ENCODE measurements at places on chromosomes 13 and 19.

- DNase-seq = no peak
Measured at GRCh38 chr19:39813264-39813993, 20.5 kb downstream of the DYRK1B start.

DNA sequence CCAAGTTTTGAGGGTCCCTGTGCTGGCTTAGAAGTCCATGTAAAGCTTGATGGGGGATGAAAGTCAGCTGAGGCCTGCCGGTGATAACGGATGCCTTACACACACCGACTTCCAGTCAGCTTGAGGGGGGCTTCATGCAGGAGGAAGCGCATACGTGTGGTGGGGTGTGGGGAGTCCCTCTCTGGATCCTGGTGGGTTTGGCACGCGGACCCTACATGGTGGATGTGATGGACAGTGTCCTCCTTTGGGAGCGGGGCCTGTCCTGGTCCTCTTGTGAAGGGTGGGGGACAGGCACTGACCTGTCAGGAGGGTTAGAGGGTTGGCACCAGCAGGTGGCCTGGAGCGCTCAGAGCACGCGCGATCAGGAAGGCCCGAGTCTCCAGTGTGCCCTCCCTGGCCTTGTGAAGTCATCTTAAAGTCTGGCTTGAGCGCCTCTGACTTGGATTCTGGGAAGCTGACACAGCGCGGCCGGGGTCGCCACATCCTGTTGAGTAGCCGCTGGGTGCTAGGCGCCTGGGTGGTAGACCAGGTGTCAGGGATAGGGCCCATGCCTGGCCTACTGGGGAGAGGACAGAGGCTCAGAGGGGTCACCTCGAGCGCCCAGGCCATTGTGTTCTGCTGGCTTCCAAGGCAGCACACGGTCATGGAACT is 2.9 kb downstream of the DAZAP1 start:
- DNase-seq = peak; percentile 30

GRCh38 chr13:50179977-50180376 is 164.7 kb downstream of the KCNRG start:
- no peak for DNase-seq

GRCh38 chr13:94122300-94122915 is 357.1 kb downstream of the DCT start:
- DNase-seq = no peak

- DNase-seq = no peak
Measured at GRCh38 chr19:367963-368629, 23.5 kb upstream of the MIER2 start.

DNA sequence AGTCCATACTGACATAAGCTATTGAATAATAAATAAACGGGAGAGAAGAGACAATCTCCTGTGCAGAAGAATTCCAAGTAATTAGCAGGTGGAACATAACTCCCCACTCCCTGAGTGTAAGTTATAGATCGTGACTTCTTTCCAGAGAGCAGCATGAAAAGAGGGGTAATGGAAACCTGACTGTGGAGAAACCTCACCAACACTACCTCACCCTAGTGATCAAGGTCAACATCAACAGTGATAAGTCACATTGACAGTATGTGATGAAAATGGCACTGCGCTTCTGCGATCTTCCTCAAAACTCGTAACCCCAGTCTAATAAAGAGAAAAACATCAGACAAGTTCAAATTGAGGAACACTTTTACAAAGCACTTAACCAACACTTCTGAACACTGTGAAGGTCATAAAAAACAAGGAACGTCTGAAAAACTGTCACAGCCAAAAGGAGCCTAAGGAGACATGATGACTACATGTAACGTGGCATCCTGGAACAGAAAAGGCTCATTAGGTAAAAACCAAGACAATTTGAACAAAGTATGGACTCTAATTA is 19.8 kb downstream of the CAB39L start:
- DNase-seq = no peak

DNA sequence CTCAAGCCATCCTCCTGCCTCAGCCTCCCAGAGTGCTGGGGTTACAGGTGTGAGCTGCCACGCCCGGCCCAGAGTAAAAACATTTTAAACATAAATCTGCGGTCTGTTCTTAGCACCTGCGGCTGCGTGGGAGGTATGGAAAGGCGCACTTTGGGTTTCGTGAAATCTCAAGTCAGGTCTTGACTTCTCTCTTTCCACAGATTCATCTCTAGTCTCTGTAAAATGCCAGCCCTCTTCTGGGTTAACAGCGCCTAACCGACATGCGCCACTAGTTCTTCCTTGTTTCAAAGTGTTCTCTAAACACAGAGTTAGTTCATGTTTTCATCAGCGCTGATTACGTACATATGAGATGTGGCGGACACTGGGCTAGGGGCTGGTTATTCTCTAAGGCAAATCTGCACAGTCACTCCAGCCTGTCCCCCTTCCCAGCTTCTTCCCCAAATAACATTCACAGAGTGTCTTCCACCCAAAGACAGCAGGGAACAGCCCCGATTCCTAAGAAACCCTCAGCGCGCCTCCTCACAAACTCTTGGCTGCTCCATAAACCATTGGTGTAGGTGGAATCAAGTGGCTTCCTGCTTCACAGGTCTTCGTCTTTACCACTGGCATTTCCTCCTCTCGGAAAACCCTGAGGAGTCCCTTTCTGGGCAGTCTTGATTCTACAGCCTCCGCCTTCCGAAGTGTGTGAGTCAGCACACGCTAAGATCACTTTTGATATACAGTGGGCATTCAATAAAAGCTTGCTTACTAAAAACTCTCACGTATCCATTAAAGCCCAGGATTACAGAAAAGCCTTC is 1.4 kb downstream of the PARP4 start:
- peak; percentile 97 for DNase-seq

- no peak for DNase-seq
Measured at GRCh38 chr13:43587376-43587775, 199.4 kb downstream of the ENOX1 start.

- DNase-seq = peak; percentile 52
Measured at GRCh38 chr13:99501848-99502301, 603 bp downstream of the TM9SF2 start.

Measured in mesenchymal stem cell (in vitro differentiated cells and primary cell).